ENCODE measurements at places on chromosomes 11 and 22.

- no peak for DNase-seq
These were observed 35.0 kb upstream of the ADORA2A start for GRCh38 chr22:24392218-24392931.

GRCh38 chr22:17260950-17261349, 41.7 kb upstream of the ADA2 start:
- DNase-seq = peak; percentile 78

GRCh38 chr11:9462806-9463537, 2.2 kb downstream of the ZNF143 start:
- DNase-seq = no peak

DNA sequence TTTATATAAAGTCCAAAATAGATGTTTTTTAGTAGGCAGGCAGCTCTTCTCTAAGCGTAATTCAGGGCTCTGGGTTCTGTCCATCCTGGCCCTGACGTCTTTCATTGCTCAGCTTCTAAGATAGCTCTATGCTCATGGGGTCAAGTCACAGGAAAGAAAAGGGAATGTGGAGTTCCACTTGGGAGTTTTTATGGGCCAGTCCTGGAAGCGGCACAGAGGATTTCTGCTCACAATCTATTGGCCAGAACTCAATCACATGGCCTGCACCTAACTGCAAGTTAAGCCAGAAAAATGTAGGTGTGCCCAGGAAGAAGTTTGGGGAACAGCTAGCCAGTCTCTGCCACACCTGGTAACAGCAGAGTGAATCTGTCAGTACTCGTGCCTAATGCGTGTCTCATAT, 7.4 kb upstream of the ZBTB16 start:
- no peak for DNase-seq

DNA sequence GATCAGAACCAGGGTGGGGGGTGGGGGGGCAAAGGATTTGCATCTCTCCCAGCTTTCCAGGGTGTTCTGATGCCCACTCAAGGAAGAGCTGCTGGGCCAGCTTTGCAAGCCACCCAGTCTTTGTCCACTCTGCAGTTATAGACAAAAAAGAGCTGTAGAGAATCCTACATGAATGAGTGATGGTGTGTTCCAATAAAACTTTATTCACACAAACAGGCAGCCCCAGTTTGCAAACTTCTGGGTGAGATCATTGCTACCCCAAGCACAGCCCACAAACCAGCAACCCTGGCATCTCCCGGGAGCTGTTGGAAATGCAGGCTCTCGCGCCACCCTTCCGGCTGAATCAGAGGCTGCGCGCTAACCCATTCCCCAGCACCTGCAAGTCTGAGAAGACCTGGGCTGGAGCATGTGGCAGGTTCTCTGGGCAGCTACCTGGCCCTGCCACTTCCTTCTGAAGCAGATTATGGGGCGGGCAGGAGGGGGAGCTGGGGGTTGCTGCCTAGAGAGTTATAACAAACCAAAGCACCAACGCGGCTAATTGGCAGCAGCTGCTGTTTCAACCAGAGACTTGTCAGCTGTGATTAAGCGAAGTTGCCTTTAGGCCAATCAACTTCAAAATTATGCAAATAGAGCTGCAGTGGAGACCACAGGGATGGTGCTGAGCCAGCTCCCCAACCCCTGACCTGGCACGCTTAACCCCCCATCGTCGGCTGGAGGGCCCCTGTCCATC, 3.8 kb upstream of the SHISAL1 start:
- no peak for DNase-seq

DNA sequence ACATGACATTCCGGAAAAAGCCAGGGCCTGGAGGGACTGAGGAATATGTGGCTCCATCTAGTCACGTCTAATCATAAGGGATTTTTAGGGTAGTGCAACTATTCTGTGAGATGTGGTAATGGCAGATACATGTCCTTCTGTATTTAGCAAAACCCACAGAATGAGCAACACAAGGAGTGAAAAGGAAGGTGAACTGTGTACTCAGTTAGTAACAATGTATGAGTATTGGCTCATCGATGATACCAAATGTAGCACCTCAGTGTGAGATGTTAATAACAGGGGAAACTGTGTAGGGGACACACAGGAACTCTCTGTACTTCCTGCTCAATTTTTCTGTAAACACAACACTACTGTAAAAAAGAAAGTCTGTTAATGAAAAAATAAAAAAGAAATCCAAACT, 42.0 kb upstream of the CARS1 start:
- no peak for DNase-seq

DNA sequence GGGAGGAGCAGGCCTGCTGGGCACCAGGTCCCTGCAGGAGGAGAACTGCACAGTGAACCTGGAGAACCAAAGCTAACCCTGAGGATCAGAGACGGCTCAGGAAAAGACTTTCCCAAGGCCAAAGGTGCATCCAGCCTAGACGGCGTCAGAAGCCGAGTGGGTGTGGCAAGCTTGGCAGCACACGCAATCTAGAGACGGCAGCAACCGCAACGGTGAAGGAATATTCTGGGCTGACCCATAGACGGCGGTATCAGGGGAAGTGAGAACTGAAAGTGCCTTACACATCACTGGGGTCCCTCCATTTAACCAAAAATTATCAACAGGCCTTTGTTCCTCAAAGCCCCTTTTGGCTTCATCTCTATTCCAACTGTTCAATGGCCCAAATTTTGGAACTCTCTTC, 26.2 kb downstream of the SPATA19 start:
- DNase-seq = no peak

GRCh38 chr11:99208813-99209212, 188.1 kb downstream of the CNTN5 start:
- DNase-seq = no peak

- no peak for DNase-seq
These were observed 3.6 kb downstream of the CHADL start for GRCh38 chr22:41237036-41237706.

DNA sequence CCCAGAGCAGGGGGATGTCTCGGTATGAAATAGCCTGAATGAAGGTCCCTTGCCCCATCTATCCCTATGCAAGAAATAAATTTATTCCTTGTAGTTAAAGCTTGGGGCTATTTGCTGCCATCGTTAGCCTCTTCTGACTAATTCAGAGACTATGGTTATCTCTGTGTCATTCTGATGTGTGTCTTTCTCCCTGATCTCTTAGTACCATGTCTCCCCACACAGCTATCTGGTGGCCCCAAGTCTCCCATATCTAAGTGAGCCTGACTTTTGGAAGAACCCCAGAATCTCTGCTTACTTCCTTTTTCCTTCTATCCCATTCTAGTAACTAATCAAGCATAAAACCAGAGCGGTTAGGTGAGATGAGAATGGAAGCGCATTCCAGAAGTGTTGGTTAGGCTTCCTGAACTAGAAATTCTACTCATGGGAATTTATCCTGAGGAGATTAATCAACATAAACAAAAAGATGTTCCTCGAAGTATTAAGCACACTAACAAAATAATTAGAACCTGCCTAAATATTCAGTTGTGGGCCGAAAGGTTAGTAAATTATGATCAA, 71.4 kb upstream of the BMAL1 start:
- DNase-seq = no peak

GRCh38 chr11:2213384-2213842, 41.8 kb upstream of the TH start:
- peak; percentile 8 for DNase-seq

DNA sequence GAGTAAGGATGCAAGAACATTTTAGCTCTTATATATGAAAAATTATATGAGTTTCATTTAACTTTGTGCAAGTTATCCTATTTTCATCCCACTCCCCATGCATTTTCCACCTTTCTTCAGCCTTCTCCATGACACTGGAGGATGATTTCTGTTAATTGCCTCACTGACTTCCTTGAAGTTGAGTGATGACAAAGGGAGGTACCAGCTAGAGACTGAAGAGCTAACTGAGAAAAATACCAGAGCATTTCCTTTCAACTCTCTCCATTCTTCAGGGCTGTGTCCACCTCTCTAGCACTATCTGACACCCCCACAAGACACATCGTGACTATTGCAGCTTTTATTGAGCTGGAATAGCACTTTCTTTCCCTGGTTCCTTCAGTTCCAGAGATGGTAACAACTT, 711.6 kb upstream of the LRRC4C start:
- no peak for DNase-seq

- peak; percentile 26 for DNase-seq
These were observed 56.6 kb downstream of the CSNK2A3 start for GRCh38 chr11:11296434-11296833.

DNA sequence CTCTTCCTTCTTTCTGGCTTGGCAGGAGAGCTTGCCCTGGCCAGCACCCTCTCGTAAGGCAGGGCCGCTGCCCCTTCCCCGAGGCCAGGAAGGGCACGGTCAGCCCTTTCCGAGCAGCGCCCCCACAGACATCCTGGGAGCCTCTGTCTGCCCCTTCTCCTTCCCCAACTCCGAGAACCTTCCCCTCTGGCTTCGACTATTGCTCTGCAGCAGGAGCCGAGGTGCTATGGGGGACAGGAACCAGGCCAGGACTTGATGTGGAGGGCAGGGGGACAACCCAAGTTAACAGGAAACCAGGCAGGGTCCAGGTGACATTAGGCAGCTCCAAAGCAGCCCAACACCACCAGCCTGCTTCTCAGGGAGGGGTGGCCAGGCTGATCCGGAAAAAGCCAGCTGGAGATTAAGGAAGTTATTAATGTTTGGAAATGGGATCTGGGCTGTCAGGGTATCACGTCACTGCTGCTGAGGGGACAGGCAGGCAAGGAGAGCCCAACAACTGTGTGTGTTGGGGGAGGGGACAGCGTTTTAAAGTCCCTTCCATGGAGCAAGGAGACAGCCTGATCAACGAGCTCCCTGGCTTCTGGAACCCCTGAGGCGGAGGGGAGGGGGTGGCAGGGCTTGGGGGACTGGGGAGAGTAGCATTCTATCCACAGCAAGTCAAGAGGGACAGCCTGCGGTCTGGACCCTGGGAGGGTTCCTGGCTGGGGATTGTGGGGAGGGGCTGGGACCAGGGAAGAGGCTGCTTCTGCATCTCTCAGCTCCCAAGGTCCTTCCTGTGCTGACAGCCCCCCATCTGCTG, 27.3 kb downstream of the SYT7 start:
- DNase-seq = peak; percentile 77

- no peak for DNase-seq
These were observed 56.8 kb downstream of the IGLL5 start for GRCh38 chr22:22944268-22944985.

GRCh38 chr11:86192519-86193257, 51.9 kb upstream of the EED start:
- DNase-seq = no peak

DNA sequence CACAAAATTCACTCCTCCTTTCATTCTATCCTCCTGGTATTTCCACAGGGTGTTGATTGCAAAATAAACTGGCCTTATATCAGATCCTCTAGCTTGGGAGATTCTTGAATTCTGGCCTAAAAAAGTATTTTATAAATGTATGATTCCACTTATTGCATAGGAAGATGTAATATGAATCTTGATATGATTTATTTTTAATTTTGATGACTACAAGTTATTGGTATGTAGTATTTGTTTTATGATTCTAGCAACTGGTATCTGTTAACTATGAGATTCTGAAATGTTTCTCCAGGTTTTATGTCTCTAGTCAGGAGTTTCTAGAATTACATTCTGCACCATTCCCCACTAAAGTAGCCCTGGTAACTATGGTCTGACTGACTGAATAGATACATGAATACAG, 373.9 kb upstream of the C11orf87 start:
- no peak for DNase-seq

- no peak for DNase-seq
These were observed 56.8 kb downstream of the PRR5L start for GRCh38 chr11:36352922-36353321.

DNA sequence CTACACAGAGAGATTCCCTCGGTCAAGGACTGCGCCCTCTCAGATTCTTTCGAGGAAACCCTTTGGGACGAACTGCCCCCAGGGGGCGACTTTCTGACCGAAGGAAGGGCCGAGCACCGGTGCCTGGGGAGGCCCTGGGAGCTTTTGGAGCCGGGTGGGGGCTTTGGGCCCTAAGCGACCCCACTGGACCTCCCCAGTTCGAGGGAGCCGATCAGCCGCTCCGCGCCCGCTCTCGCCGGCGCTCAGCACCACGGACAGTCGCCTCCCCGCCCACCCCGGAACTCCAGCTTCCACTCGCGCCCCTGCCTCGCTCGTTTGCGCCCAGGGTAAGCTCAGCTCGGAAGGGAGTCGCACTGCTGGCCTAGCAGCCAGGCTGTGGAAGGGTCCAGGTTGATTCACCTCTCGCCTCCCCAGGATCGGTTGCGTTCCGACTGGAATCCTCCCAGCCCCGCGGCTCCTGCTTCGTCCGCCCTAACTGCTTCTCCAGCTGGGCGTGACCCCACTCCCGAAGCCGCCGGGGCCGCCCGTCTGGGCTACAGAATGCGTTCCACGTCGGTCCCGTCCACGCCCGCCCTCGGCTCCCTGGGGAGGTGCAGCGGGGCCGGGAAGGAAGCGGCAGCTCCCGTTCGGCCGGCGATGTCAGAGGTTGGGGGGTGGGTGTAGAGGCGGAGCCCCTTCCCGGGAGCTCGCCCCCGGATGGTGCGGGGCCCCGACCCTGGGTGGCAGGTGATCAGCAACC, 428 bp downstream of the SCN3B start:
- no peak for DNase-seq

- DNase-seq = no peak
These were observed 61.1 kb downstream of the SYTL2 start for GRCh38 chr11:85749884-85750283.

DNA sequence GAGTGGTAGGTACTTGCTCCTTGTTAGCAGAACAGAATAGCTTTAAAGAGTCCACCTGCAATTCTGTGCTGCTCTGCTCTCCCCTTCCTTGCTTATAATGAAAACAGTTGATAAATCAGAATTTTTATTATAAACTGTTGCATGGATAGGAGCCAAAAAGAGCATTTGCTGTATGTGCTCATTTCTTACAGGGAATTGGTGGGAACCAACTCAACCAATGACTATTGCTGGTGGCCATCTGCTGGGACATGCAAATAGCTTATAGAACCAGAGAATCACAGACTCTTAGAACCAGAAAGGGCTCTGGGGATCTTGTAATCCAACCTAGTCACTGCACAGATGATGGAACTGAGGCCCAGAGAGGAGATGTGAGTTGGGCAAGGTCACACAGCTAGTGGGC, 43.1 kb upstream of the NECTIN1 start:
- no peak for DNase-seq

GRCh38 chr11:36809303-36809702, 211.3 kb upstream of the RAG2 start:
- no peak for DNase-seq

DNA sequence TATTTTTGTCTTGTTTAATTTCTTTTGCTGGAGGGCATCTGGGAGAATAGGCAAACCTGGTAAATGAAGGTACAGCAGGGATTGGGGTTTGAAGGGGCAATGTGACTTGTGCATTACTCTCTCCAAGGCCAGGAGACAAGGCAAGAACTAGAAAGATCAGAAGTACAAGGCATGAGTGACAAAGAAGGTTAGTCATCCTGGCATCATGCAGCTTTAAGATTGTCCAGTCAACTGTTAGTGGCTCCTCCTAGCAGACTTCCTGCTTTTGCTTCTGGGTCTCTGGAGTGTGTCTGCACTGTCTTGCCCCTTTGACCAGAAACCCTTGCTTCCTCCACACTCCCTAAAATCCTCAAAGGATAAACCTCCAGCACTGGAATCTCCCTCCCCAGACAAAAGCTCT, 27.2 kb upstream of the GLYATL1 start:
- no peak for DNase-seq

DNA sequence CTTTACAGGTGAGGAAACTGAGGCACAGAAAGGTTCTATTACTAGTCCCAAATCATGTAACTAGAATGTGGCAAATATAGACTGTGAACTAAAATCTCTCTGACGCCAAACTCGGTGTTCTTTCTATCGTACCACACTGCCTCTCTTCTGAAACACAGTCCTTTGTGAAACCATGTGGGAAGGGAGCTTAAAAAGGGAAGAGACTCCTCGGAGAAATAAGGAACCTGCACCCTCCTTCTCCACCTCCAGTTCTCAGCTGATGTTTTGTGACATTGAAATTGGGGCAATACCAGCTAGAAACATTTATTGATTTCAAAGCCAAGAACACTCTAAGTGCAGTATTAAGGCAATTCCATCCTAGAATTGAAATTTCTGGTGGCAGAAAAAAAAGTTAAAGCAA, 76.4 kb upstream of the DRD2 start:
- DNase-seq = no peak

Data from NCI-H510A (cell line).